ENCODE measurements at places on chromosomes 4 and X.

DNA sequence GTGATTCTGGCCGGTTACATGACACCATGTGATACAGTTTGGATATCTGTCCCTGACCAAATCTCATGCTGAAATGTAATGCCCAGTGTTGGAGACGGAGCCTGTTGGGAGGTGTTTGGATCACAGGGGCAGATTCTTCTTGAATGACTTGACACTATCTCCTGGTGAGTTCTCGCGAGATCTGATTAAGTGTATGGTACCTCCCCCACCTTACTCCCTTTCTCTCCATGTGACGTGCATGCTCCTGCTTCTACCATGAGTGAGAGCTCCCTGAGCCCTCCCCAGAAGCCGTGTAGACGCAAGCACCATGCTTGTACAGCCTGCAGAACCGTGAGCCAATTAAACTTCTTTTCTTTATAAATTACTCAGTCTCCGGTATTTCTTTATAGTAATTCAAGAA is 23.6 kb downstream of the CPE start:
- no peak for DNase-seq

DNA sequence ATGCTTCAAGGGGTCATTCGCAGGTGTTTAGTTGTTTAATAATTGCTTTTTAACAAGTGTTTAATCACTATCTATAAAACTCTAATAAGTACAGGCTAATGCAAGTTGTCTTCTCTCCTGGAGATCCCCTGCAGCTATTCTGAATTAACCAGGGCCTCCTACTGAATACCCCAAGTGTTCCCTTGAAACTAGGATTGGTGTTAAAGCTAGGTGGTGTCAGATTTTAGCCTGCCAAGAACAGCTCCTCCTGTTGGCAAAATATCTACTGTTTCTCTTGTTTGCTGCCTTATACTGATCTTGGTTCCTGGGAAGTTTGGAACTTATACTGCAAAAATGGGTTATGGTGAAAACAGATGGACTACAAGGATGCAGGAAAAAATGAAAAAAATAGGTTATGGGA is 26.1 kb upstream of the TMEM154 start:
- no peak for DNase-seq

DNA sequence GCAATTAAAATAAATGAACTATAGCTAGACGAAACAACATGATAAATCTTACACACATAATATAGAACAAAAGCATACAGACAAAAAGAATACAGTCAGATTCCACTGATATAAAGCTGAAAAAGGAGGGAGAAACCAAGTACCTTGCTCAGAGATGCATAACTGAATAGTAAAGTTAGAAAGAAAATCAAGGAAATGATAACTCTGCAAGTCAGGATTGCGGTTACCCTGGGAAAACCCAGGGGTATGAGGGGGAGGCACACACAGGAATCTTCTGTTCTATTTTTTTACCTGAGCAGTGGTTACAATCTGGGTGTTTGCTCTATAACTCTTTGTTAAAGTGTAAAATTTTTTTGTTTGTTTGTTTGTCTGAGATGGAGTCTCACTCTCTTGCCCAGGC is 209.1 kb downstream of the CBR4 start:
- DNase-seq = no peak

DNA sequence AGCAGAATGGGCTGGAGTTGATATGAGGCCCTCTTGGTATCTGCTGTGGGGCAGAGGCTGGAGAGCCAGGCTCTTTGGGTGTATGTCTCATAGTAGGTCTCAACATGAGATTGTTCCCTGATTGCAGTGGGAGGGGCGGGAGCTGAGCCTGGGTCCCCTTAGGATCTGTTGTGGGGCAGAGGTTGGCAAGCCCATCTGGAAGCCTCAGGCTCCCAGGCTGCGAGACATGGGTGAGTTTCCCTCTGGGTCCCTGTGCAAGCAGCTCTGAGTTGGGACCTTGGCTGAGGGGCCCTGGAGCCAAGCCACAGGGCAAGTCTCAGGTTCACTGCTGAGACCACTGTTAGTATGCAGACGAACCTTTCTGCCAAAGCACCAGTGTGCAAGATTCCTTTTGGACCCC is 201.9 kb downstream of the ARHGAP10 start:
- no peak for DNase-seq

GRCh38 chrX:155876704-155877103 is 4.4 kb upstream of the VAMP7 start:
- no peak for DNase-seq

GRCh38 chrX:47283015-47283771 is 50.4 kb downstream of the USP11 start:
- no peak for DNase-seq

DNA sequence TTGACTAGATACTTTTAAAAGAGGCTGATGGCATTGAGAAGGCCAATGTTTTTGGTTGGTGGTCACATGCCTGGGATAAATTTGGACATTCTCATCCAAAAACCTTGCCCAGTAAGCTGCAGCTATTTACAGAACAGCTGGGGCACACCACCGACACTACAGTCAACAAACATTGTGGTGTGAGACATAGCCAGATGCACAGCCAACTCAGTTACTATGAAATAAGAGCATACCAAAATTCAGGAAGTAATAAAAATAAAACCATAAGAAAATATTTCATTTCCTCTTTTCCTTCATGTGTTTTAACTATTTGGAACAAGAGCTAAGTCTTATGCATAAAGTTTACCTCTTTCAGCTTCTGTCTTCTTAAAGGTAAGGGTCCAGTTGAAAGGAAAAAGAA is 8.8 kb downstream of the PPM1K start:
- DNase-seq = no peak

GRCh38 chr4:164261831-164262230 is 492.1 kb upstream of the SMIM31 start:
- no peak for DNase-seq

- no peak for DNase-seq
Observed at GRCh38 chr4:26108054-26108453, 194.0 kb downstream of the SMIM20 start.

DNA sequence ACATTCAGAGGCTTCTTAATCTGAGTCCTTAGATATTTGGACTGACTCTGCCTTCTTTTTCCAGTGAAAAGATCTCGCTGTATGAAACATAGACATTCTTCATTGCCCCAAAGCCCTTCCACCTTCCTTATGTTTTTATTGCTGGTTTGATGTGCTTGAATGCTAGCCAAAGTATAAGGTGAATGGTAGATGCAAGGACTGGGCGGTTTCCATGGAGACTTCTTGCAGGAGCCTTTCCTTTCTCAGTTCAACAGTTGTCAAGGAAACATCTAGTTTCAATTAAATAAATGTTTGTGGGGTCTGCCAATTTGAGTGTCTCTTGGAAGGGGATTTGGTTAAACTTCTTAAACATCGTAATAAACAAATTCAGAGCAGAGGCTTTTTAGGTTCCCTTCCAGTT is 46.0 kb downstream of the REPS2 start:
- no peak for DNase-seq

- no peak for DNase-seq
Observed at GRCh38 chr4:71602289-71602900, 181.5 kb downstream of the GC start.

DNA sequence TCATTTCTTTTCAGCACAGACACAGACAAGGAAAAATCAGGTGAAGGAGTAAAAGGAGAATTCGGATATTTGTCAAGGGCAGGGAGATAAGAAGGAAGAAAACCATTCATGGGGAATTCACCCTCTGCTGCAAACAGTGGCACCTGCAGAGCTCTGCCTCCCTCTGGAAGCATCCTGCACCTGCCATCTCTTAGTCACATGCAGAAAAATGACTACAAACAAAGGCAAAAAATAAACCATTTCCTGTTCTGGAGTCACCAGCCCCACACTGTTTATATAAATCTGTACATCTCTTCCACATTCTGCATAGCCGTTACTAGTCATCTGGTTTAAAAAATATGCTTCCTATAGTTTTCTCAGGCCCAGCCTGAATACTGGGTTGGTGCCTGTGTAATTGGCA is 205.3 kb downstream of the ARAP2 start:
- no peak for DNase-seq

DNA sequence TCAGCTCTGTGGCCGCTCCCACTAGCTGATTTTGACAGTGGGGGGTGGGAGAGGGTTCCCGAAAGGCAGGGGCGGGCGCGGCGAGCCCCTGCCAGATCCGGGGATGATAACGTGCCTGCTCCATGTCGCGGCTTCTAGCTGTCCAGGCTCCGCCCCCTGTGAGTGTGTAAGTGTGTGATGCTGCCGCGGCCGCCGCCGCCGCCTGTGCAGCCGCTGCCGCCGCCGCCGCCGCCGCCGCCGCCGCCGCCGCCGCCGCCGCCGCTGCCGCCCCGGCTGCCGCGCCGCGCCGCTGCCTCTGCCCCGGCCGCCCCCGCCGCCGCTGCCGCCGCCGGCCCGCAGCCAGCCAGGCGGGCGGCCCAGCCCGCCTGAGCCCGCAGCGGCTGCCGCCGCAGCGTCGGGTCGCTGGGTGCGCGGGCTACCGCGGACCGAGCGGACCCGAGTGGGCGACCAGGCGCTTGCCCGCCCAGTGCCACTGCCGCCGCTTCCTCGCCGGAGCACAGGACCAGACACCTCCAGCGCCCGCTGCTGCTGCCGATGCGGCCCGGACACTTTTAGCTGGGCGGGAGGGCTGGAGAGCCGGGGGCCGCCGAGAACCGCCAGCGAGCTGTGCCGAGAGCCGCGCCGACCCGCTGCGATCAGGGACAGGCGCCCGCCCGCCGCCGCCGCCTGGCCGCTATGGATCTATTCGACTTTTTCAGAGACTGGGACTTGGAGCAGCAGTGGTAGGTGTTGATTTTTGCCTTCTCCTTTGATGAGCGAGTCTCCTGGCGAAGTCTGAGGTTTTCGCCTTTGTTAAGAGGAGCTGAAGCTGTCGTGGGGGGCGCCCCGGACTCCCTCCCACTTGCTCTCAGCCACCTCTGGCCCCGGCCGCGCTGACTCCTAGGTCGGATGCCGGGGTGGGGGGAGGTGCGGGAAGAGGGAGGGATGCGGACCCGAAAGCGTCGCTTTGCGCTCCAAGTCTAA is at the start of gene AFF2:
AFF2 (plus strand) TSS at position 195 of the 963 bp plus-strand sequence; CDS start at position 676, 481 bp downstream.
- DNase-seq = peak; percentile 51

GRCh38 chrX:54237014-54237413 is 54.0 kb upstream of the FAM120C start:
- DNase-seq = no peak

- DNase-seq = no peak
Observed at GRCh38 chrX:7552760-7553159, 290.2 kb upstream of the VCX start.

DNA sequence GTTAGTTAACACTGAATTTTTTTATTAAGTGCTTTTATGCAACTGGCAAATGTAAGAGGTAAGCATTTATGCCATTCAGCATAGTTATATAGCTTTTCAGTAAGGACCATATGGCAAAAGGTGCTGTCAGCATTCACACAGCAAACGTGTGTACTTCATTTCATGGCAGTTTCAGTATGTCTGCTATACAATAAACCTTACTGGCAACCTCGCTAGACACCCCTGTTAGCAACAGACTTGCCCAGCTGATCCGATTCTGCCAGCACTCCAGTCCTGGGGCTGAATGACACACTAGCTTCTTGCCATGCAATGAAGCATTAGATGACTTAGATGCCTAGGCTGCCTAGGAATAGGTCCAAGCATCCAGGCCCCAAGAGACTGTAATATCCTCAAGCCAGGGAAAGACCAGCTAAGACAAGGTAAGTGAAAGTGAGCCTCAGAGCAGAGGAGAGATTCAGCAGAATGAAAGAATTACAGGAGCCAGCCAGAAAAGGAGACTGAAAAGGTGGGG is 47.3 kb upstream of the DOCK11 start:
- no peak for DNase-seq

DNA sequence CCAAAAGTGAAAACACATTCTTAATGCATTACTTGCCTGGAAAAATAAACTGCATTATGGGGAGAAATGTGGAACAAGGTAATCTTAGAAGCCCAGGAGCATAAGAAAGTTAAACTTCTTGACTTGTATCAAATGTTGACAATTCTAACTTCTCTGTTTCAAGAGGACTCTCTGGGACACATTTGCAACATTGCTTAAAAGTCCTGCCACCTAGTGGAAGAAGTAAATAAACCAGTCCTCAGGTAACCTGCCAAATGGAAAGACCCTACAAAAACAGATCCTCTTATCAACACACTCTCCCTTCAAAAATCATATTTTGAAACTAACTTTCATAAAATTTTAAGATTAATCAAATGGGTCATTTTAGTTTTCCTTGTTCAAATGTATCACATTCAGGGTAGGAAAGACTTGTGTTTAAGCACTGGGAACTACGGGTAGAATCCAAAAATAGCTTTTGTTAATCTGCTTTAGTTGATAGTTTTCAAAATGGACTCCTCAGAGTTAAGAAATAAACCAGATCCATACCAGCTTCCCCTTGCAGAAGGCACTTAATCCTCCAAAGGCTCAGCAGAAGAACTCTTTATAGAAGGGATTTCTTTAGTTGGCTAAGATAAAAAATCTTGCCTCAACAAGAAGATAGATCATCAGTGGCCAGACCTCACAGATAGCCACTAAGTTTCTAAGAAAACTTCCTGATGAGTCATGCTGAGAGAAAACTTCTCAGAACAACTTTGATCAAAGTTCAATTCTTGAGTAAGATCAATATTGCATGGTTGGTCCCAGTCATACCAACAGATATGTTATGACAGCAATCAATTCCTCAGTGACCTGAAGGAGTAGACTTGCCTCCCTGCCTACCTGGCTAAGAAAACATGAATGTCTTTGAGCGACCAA is 141.7 kb downstream of the HHIP start:
- DNase-seq = no peak

- DNase-seq = no peak
Observed at GRCh38 chrX:119226446-119226845, 9.6 kb upstream of the PGRMC1 start.

GRCh38 chr4:76596713-76597112 is 161.7 kb downstream of the SHROOM3 start:
- no peak for DNase-seq

- DNase-seq = no peak
Observed at GRCh38 chrX:26442340-26442739, 226.4 kb downstream of the MAGEB5 start.

DNA sequence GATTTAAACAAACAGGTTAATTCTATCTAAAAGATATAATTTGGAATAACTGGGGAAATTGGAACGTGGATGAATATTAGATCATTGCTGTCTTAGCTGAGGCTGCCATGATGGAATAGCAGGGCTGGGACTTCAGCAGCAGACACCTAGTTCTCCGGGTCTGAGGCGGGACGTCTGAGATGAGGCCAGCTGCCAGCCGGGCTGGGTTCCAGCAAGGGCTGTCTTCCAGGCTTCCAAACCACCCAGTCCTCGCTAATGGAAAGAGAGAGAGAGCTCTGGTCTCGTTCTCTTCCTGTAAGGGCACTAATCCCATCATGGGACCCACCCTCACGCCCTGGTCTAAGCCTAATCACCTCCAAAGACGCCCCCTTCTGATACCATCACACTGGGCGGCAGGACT is 85.7 kb downstream of the ADRA2C start:
- DNase-seq = no peak

Data from activated CD4-positive, alpha-beta T cell treated with anti-CD3 and anti-CD28 coated beads for 4 hours (primary cell).